ENCODE measurements at places on chromosomes 2 and 18.

- DNase-seq: no peak
Observed at GRCh38 chr2:236951830-236952475, 133.7 kb upstream of the COPS8 start.

GRCh38 chr2:60303680-60304079, 249.8 kb downstream of the BCL11A start:
- DNase-seq: no peak

DNA sequence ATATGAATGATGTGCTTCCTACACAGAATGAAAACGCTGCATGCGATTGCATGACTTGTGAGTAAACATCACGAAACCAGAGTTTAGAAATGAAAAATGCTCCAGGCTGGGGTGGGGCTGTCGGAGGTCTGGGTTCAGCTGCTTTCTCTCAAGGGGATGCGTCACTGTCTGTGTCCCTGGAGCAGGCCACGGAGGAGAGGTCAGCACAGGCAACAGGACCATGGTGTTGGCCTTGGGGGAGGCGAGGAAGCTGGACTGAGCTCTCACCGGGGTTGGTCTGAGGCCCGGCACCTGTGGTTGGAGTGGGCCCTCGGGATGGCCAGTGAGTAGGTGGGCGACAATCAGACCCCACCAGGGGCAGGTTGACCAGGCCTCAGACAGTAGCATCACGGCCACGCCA, 89.0 kb upstream of the TMEM18 start:
- DNase-seq: no peak

DNA sequence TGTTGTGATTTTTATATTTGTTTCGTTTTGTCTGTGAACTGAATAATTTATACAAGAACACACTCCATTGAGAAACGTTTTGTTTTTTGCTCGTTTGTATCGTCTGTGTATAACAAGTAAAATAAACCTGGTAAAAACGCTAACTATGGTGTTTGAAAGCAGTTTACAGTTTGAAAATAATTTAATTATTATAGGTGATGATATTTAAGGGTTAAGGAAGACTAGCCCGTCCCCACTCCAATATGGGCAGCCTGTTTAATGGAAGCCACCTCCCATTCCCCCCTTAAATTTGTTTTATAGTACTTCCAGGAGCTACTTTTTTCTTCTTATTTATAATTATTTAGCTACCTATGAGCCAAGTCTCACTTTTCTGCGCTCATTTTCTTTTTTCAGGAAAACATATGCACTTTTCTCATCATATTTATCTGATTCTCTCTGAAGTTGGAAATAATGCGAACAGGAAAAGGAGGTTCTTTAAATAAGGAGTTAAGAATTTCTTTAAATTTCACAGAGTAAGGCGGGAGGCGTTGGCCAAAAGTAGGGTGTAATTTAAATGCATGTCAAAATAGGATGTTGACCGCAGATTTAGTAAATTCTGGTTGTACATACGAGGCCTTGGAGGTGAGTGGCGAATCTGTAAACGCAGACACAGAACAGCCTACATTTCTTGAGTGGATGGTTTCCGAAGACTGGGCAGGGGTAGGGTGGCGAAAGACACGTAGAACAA, 9.8 kb downstream of the TBR1 start:
- DNase-seq: no peak

DNA sequence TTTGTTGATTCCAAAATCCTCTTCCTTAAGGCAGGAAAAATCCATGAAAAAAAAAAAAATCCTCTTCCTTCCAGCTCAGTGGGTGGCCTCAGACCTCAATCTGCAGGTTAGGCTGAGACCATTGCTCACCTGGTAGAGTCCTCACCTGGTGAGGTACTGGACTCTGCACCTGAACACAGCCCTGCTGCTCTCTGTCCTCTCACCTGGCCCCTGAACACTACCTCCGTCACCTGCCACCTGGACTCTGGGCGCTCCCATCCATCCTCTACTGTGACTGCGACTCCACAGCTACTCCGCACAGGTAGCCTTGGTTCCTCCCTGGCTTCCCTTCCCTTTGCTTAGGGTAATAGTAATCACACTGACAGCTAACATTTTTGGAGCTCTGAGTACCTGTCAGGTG, 22.1 kb downstream of the TYMS start:
- DNase-seq: no peak

DNA sequence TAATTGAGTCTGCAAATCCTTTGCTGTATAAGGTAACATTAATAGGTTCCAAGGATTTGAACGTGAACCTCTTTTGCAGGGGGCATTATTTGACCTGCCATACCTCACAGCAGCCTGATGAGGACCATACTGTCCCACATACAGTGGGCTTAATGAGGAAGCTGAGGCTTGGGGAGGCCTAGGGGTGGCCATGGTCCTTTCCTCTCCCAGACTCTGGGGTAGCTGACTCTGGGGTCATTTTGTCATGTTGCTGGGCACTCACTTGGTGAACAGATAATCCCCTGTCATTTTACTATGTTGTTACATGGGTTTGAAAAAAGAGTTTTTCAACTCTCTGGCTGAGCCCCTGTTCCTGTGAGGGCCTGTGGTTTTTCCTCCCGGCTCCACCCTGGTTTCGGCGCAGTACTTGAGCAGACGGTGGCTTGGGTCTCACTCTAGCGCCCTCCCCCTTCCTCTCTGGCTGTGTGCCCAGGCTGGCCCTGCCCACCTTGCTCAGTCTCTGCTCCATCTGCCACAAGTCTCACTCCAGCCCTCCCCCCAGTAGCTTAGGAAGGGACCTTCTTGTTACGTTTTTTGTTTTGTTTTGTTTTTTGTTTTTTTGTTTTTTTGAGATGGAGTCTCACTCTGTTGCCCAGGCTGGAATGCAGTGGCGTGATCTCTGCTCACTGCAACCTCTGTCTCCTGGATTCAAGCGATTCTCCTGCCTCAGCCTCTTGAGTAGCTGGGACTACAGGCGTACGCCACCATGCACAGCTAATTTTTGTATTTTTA, 21.0 kb downstream of the INPP4A start:
- DNase-seq: peak; percentile 77

DNA sequence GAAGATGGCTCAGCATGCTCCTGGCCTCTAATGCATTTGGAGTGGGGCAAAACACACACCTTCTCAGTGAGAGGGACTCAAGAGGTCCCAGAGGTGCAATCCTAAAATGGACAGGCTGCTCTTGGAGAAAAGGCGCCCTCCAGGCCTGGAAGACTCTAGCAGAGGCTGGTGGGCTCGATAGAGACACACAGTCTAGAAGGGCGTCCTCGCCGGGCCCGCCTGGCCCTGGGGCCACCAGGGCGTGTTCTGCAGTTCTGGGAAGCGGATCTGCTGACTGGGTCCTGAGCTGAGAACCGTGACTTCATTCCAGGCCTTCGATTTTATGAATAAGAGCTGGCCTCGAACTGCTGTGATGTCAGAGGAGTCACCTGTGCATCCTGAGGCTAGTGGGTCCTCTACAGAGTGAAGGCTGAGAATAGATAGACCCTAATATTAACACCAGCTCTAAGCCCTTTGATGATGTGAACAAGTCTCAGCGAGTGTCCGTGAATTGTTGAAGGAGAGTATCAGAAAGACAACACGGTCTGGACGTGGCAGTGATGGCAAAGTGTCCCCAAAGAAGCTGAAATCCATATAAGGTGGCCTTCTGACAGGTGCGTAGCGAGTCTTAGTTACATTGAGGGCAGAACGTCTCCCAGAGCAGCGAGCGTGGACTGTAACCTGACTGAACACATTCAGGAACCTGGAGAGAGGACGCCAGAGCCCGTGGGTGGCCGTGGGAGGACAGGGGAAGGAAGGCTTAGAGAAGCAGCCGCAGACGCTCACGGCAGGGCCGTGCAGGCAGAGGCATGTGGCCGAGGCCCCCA, 136.9 kb downstream of the PTGR3 start:
- DNase-seq: no peak

GRCh38 chr2:233140077-233140585, 80.0 kb downstream of the INPP5D start:
- DNase-seq: no peak

GRCh38 chr18:55414475-55414874, 173.5 kb downstream of the TCF4 start:
- no peak for DNase-seq

- no peak for DNase-seq
Observed at GRCh38 chr2:216408426-216409290, 3.6 kb upstream of the SMARCAL1 start.

DNA sequence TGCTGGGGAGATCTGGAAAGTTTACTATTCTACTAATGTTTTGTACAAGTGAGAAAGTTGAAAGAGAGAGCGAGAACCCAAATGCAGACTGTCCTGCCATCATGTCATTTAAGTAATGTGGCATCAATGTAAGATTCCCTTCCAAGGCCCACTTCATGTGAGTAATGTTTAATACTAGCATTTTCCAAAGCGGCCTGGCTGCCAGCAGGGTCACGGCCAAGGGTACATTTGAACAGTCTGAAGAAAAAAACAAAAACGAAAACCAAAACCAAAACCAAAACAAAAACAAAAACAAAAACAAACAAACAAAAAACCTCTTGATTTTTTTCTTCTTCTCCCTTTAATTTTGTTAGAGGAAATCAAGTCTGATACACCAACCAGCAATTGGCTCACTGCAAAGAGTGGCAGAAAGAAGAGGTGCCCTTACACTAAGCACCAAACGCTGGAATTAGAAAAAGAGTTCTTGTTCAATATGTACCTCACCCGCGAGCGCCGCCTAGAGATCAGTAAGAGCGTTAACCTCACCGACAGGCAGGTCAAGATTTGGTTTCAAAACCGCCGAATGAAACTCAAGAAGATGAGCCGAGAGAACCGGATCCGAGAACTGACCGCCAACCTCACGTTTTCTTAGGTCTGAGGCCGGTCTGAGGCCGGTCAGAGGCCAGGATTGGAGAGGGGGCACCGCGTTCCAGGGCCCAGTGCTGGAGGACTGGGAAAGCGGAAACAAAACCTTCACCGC, 2.2 kb downstream of the HOXD10 start:
- peak; percentile 88 for DNase-seq

DNA sequence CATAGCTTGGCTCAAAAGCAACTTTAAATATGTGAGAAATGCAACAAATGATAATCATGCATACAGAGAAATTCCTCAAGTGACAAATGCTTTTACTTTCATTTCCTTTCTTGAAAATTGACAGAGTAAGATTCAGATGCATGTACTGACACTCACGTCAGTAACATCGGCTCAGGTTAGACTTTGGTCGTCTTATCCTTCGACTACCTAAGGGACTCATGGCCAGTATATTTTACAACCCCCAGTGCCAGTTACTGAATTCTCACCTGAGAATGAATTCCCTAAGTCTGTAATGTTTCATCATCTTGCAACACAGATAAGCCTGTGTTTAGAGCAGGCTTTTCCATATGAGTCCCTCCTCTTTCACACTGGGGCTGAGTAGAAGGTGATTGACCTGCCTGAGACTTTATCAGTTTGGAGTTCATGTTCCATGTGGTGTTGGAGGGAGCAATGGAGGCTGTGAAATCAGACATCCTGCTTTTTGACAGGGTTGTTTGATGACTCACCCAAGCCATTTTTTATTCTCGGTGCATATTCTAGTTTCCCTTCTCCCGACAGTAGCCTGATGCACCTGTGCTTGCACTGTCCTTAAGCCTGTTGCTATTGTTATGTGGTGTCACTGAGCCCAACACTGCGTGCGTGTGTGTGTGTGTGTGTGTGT, 30.5 kb upstream of the ATP8B1 start:
- DNase-seq: peak; percentile 58

GRCh38 chr2:55999790-56000189, 76.2 kb upstream of the EFEMP1 start:
- DNase-seq: peak; percentile 10

GRCh38 chr2:237500681-237501424, 13.8 kb downstream of the MLPH start:
- DNase-seq: peak; percentile 99

- peak; percentile 19 for DNase-seq
Observed at GRCh38 chr18:54181856-54182602, 42.4 kb downstream of the MBD2 start.

GRCh38 chr2:217231724-217232123, 371.9 kb upstream of the TNP1 start:
- no peak for DNase-seq

GRCh38 chr18:63322908-63323634, 3.5 kb upstream of the BCL2 start:
- DNase-seq: peak; percentile 78

GRCh38 chr2:203802342-203803052, 65.1 kb upstream of the CTLA4 start:
- DNase-seq: no peak

GRCh38 chr2:105490204-105490603, 91.4 kb upstream of the FHL2 start:
- DNase-seq: no peak

DNA sequence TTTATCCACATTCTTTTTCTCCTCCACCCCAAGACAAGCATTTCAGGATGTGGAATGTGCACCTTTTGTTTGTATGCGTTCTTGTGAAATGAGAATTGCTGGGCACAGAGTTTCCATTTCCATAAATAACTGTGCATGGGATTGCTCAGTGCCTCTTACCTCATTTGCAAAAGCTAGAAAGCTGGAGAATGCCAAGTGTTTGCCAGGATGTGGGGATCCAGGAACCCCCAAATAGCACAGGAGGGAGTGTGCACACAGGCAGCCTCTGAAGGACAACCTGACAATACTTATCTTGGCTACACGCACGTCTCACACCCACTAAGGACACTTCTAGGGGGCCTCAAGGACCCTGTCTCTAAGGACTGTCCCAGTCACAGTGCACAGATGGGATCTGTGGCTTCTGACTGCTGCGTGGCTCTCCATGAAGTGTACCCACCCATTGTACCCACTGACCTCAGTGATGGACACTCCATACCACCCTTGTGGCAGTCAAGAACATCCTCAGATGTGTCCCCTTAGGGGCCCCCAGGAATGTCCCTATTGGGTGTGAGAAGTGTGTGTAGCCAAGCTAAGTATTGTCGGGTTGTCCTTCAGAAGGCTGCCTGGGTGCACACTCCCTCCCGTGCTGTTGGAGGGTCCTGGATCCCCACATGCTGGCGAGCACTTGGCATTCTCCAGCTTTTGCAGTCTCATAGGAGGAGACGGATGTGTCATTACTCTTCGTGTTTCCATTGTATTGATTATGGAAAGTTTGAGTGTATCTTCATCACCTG, 38.4 kb downstream of the CAPN13 start:
- DNase-seq: no peak

DNA sequence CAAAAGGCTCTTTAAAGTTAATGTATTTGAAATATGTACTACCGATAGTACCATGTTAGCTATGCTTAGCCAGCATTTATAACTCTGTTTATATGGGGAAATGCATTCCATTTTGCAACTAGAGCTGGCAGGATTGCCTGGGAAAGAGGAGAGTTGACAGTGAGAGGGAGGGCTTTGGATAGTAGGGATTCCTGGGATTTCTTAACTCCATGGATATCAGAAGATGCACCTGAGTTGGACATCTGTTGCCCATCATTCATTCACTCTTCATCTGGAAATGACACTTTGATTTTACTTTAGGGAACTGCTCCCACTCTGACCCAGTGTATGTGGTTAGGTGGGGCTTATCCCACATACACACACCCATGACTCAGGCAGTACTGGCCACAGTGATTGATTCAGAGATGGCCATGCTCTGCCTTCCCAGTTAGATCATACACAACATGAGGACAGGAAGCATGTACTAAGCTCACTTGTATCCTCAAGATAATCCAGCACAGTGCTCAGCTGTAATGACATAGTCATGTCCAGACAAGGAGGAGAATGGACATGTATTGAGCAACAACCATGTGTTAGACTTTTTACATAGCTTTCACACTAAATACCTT, 248.8 kb downstream of the MREG start:
- DNase-seq: peak; percentile 94

- DNase-seq: no peak
Observed at GRCh38 chr2:18558458-18558857, 2.0 kb downstream of the RDH14 start.

Data from fibroblast of villous mesenchyme (primary cell).